ENCODE measurements at places on chromosomes 4 and X.

GRCh38 chrX:134692990-134693389 is 34.7 kb upstream of the PLAC1 start:
- no peak for DNase-seq

DNA sequence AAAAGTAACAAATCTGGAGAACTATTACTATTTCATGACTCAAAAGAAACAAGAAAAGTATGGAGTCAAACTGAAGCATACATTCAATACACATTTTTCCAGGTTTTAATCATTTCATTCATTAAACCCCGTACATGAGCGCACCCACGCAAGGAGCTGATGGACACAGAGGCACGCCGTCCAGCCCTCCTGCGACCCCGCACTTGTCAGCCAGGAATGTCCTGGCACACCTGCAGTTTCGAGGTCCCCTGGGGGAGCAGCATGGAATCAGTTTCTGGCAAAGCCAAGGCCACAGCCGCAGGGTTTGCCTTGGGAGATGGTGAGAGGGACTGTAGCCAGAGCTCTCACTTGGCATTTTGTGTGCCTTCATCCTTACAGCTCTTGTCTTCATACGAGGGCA is 12.8 kb upstream of the SLC2A9 start:
- DNase-seq: no peak

- DNase-seq: no peak
These were observed 50.4 kb upstream of the SCRG1 start for GRCh38 chr4:173449380-173449717.

- DNase-seq: no peak
These were observed 42.2 kb downstream of the NDNF start for GRCh38 chr4:121030131-121030530.

- DNase-seq: no peak
These were observed 6.6 kb upstream of the CXXC4 start for GRCh38 chr4:104501290-104501689.

- no peak for DNase-seq
These were observed 28.8 kb downstream of the MSL3 start for GRCh38 chrX:11786862-11787261.

DNA sequence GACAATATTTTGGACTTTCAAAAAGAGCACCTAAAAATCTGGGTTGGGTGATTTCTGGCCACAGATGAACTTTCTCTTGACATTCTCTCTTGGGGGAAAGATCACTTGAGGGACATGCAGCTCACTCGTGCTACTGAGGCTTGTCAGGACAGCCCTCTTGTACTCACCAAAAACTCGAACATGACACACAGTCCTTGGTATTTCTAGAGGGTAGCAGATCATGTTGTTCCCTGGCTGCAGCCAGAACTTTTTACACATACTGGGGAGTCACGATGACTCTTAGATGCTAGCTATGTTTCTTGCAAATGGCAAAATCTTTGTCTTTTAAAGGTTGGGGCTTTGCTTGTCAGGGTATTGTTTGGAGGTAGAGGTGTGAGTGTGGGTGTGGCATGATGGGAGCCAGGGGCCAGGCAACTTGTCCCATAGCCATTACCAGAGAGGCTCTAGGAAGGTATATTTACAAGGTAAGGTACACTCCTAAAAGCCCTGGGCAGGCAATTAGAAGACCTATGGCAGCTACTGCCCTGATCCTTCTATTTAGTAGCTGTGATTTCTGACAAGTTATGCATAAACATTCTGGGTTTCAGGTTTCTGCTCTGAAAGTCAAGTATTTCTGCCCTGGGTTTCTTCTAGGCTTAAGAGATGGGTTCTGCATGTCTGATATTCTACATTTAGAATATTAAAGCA is 241.7 kb upstream of the TLL1 start:
- no peak for DNase-seq

- no peak for DNase-seq
These were observed 722 bp upstream of the TMEM33 start for GRCh38 chr4:41934514-41934900.

GRCh38 chr4:2251795-2252529 is 9.9 kb downstream of the MXD4 start:
- no peak for DNase-seq

DNA sequence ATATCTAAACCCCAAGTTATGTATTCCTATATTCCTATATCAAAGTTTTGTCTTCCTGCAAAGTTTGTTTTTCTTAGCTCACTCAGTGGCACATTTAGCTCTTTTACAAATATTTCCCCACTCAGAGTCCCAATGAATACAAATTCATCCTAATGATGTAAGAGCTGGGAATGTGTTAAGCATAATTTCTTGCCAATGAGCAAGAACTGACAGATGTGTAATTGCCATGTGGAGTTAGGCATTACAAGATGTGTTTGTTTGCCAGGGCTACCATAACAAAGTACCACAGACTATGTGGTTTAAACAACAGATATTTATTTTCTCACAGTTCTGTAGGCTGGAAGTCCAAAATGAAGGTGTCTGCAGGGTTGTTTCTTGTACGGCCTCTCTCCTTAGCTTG is 302.1 kb downstream of the KCTD8 start:
- DNase-seq: no peak

DNA sequence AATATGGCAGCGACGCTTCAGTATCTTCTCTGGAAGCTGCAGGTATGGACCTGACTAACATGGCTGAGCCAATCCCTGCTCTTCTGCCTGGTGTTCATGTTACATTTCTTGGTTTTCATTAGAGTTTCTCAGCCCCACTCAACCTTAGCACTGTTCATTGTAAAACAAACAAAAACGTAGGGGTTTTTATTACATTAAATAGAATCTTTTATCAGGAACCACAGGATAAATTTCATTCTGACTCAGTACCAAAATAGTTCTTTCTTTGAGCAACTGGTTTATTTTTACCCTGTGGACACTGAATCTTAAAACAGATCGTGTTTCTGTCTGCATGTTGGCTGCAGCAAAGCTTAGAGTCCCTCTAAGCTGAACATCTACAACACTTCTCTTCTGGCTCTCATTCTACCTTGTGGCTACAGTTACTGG is 27.1 kb downstream of the FHIP1A start:
- DNase-seq: no peak

GRCh38 chr4:182175788-182176519 is 67.2 kb upstream of the TENM3 start:
- DNase-seq: no peak

DNA sequence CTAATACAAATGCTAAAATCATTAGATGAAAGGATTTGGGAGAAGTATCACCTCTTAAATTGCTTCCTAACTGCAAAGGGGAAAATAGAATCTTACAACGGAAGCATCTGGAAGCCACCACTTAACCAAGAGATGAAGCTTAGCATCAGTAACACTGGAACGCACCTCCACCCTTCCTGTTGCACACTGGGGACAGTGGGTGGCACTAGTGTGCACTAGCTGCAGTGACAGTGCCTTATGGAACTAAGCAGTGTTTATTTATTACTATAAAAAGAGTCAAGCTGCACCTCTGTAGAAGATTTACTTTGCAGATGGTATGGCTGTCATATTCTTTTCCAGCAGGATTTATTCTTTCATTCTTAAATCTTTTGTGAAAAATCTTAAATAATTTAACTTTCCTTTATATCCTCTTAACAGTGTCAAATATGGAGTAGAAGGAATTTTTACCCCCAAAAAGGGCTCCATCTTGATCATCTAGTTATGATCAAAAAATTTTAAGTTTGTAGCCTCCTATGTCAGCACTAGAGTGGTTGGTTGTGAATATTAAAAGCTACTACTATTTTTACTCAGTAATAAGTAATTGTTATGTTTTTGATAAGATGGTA is 76.7 kb downstream of the SCD5 start:
- DNase-seq: no peak

- DNase-seq: no peak
These were observed 432.6 kb downstream of the INPP4B start for GRCh38 chr4:142413485-142413884.

- DNase-seq: peak; percentile 8
These were observed 24.2 kb upstream of the CSF2RA start for GRCh38 chrX:1244164-1245076.

DNA sequence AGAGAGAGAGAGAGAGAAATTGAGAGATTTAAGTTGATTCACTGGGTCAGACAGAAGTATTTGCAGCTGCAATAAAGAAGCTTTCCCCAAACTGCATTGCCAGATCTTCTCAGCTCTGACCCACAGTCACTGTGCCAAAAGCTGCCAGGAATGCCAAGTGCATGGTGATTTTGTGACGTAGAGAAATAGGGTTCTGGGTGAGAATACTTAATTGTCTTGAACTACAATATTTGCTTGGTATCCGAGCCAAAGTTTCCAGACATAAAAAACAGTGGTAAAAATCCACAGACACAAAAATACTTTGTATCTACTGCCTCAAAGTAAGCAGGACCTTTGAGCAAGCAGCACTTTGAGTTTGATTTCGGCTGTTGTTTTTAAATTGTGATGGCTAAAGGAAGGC is 331.1 kb downstream of the GRID2 start:
- no peak for DNase-seq

GRCh38 chr4:86957215-86957614 is 22.4 kb downstream of the AFF1 start:
- DNase-seq: no peak

GRCh38 chr4:5026371-5026770 is 7.1 kb upstream of the CYTL1 start:
- no peak for DNase-seq

GRCh38 chr4:7052923-7053715 is 9.9 kb downstream of the TADA2B start:
- DNase-seq: no peak

DNA sequence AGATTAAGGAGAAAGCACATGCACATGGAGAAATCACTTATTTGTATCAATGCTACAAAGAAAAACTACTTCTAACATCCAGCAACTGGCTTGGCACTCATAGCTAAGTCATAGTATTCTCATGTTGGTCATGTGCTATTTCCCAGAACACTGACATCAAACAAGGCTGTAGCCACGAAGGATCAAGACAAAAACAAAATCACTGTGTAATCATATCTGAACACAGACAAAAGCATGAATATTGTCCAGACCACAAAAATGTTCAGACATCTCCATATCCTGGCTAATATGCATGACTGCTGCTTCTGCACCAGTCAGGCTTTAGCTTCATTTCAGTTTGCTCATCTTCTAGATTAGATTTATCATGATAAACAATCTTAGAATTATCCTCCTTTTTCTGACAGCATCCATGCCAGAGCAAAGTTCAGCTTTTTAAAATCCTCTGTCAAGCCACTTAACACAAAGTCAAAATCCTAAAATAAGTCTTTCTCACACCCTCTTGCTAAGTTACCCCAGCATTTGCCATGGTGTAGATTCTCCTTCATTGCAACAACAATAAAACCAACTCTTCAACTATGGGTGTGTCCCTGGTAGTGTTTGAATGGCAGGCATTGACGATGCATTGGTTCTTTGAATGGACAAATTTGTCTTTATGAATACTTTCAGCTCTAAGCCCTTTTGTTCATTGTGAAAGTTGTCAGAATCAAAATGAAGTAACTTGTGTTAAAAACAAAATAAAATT is 39.1 kb upstream of the NPFFR2 start:
- no peak for DNase-seq

DNA sequence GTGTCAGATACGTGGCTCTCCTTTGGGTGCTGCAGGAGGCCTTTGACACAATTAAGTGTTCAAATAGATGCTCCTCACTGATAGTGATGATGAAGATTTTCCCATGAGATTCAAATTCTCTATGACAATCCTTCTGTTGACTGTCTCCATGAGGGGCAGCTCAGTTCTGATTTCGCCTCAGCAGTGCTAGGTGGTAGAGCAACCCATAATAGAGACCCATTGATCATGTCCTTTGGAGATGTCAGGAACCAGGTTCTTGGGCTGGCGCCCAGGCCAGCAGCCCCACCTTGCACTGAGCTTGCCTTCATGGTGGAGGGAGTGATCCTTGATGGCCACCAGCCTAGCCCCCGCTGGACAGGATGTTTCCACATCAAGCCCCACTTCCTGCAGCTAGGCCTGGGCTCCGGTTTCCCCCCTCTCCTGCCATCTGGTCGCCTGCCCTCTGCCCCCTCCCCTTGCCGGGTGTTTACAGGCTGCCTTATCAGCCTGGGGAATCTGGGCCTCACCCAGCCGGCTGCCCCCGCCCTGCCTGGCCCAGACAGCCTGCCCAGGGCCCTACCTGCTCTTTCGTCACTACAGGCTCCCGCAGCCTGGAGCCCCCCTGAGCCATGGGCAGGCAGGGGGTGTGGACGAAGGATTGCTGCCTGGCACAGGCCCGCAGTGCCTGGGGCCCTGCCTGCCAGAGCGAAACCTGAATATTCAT is 12.6 kb downstream of the ELF4 start:
- DNase-seq: no peak

DNA sequence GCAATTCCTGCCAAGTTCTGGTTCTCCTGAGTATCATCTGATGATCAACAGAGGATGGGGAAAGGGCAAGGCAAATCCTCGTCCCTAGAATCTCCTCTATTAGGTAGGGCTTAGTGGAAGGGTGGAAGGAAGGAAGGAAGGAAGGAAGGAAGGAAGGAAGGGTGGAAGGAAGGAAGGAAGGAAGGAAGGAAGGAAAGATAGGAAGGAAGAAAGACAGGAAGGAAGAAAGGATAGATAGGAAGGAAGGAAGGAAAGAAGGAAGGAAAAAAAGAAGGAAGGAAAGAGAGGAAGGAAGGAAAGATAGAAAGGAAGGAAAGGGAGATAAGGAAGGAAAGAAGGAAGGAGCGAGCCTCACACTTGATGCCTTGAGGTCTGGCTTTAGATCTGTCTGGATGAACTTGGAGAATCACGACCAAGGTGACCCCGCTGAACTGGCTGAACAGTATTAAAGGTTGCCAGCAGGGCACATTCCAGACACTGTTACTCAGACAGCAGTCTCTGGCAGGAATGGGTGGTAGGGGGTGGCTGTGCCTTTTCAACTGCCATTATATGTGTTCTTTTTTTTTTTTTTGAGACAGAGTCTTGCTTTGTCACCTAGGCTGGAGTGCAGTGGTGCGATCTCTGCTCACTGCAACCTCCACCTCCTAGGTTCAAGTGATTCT is 57.1 kb downstream of the MAP7D2 start:
- no peak for DNase-seq

DNA sequence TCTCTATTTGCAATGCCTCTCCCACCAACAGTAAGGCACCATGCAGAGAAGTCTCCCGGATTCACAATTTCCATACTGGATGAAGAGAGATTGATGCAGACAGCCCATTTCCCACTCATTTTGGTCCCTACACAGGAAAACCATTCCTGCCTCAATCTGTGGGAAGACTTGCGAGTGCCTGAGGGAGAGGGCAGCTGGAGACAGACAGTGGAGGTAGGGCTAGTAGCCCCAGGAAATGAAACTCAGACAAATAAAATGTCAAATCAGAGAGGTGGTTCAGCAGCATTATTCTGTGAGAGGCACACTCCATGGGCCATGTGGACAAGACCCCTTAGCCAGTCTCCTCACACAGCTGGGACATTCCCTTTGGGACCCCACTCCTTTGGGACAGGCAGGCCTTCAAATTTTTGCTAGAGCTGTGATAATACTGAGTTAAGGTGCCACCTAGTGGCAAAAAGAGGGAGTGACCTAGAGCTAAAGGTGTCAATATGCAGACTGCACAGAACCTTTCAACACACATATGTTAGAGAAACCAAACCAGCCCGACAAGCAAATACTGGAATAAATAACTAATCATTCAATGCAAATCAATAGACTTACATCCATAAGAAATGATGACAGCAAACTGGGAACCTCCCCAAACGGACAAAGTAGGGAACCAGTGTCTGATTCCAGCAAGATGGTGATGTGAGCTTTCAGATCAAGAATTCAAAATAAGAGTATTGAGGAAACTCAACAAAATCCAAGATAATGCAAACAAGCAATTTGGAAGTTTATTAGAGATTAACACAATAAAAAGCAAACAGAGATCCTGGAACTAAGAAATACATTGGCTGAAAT is 1865.3 kb upstream of the AGA start:
- DNase-seq: no peak
